ENCODE measurements at places on chromosomes 1 and 21.

DNA sequence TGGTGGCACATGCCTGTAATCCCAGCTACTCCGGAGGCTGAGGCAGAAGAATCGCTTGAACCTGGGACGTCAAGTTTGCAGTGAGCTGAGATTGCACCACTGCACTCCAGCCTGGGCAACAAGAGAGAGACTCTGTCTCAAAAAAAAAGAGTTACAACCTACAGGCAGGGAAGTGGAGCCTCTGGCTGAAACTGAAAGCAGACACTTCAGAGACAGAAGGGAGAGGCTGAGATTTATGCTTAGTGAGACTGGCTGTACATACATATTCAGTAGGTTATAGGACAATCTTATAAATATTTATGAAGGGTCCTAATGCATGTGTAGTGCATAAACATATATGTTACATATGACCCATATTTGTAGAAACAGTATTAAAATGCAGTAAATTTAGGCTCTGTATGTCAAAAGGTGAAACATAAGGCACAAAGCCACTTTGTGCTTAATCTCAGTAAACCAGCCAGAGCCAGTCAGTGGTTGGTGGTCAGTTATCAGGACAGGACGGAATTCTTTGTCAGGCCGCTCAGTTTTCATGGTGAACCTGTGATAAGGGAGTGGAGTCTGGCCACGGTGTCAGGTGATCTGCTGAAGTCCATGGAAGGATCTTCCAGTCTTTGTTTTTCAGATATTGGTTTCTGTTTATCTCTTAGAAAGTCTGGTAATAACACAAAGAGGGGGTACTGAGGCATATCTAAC lies 13.7 kb downstream of the RHEX start:
- no peak for DNase-seq

DNA sequence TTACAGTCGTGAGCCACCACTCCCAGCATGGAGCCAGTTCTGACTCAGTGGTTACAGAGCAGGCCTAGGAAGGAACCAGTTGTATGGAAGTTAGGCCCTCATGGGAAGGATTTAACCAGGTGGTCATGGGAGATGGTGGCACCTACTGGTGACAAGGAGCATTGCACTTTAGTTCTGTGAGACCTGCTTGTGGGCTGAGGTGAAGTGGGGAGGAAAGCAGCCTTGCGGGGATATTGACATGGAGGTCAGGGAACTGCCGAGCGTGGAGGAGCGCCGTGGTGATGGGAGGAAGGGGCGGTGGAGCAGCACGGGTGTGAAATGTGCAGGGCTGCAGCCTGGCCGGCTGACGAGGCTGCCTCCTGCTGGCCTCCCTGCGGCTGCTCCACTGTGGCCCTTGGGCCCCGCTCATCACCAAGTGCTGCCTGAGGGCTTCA lies 100.4 kb downstream of the GALNT2 start:
- DNase-seq, result peak; percentile 35

- no peak for DNase-seq
Measured at GRCh38 chr1:100164216-100164615, 13.8 kb downstream of the LRRC39 start.

GRCh38 chr1:61089741-61090140 lies 7.4 kb downstream of the NFIA start:
- DNase-seq, result no peak

DNA sequence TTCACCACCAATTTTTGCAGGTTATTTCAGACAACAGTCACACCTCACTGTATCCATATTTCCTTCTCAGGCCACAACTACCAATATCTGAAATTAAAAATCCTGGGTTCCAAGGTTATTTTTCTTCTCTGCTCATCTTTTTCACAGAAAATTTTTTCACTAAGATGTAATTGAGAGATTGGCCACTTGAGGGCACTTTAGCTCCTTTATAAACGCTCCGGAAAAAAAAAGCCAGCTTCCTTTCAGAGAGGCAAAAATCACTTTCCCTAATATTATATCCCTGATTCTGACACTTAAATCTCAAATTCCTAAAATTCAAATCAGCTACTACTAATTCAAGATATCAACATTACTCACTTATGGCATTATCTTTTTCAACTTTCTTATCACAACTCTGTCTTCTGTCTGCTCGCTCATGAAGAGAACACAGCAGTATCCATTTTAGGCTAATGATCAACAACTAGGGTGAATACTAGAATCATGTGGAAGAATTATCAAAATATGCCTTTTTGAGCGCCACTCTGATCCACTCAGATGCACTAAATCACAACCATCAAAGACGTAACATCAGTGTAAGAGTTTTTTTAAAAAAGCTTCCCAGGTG lies 101.4 kb upstream of the RGS1 start:
- DNase-seq, result peak; percentile 51

GRCh38 chr1:115288591-115289198 lies 49.4 kb downstream of the NGF start:
- no peak for DNase-seq

- no peak for DNase-seq
Measured at GRCh38 chr1:110786802-110787327, 86.1 kb upstream of the CD53 start.

DNA sequence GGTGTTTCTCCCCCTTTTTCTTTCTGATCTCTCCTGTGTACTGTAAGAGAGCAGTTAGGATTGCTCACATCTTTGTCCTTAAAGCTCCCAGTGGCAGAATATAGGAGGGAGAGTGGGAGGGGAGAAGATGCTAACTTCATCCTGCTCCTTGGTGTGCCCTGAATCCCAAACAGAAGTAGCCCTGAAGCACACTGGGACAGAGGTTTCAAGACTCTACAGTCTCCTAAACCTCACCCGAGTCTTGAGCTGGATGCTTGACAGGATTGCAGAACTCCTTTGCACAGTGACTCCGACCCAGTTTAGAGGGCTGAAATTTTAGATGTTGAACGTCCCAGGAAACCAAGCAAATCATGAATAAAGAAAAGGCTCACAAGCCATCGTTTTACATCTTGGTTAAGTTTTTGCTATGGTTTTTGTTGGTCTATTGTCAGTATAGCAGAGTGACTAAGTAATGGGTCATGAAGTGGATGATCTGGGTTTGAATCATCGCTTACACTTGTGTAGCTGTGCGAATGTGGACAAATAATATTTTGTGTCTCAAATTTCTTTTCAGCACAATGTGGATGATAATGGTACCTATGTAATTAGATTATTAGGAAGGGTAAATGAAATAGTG lies 37.5 kb downstream of the XCL2 start:
- DNase-seq, result peak; percentile 51

GRCh38 chr1:7490576-7490975 lies 280.5 kb upstream of the VAMP3 start:
- no peak for DNase-seq

DNA sequence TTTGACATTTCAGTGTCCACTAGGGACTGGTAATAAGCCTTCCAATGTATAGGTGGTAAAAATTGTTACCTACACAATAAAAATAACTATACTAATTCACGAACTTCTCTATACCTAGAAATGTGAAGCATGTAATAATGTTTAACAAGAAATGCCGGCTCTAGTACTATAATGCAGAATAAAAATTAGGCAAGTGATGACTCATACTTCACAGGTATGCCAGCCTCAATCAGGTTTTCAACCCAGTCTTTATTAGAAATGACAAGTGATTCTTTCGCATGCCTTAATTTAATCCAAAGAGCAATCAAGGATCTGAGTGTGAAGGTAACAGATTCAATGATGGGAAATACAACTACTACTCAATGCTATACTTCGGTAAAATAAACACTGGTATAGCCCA lies 134.9 kb downstream of the RERE start:
- DNase-seq, result no peak

DNA sequence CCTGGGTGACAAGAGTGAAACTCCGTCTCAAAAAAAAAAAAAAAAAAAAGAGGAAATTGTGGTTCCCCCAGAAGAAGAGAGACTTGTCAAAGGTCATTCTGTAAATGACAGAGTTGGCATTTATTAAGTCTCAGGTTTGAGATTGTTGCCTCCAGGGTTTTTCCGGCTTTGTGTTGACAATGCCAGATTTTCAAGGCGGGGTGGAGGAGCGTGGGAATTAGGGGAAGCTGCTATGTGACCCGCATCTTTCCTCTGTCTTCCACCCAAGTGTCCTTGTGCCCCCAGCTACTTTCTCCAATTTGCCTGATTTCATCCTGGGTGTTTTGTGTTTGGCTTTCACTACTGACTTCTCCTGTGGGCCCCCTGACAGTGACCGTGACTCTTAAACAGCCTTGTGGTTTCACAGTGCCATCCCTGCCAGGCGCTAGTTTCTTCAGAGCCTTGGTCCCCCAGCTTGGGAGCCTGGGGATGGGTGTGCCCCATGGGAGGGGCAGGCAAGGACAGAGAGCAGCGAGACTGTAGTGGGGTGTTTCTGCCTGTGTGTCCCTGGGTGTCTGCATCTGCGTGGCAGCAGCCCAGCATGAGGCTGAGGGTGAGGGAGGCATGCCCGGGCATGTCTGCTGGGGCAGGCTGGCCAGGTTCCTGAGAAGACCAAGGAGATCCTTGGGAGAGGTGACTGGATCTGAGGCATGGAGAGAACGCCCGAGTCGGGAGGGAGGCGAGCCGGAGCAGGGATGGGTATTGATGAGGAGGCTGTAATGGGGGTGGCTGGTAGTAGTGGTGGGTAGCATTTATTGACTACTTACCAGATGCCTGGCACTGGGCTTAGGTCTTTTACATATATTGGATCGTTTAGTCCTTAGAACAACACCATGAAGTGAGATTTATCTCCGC lies 46.3 kb downstream of the IER5 start:
- peak; percentile 10 for DNase-seq

- DNase-seq, result no peak
Measured at GRCh38 chr1:185491604-185492003, 174.6 kb upstream of the IVNS1ABP start.

- no peak for DNase-seq
Measured at GRCh38 chr1:37719572-37720195, 27.4 kb downstream of the CDCA8 start.

GRCh38 chr1:211628417-211628816 lies 47.0 kb downstream of the NEK2 start:
- DNase-seq, result no peak

GRCh38 chr1:12475530-12475934 lies 142.5 kb downstream of the DHRS3 start:
- DNase-seq, result no peak

DNA sequence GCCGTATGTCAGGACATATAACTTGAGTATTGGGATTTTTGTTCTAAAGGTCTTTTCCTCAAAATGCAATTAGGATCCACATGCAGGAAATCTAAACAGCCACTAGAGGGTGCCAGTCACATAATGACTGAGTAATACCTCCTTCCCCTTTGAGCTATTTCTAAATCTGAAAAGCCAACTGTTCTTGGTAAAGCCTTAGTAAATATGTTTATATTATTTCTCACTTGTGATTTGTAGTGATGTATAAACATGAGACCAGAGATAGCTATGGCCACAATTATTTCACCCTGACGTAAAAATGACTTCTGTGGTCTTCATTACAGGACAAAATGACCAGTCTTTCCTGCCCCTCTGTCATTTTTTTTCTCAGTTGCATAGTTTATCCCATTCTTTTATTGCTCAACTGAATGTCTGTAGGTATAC lies 41.0 kb upstream of the DR1 start:
- peak; percentile 20 for DNase-seq

- no peak for DNase-seq
Measured at GRCh38 chr1:82597649-82598048, 796.9 kb downstream of the ADGRL2 start.

- DNase-seq, result no peak
Measured at GRCh38 chr21:45866551-45866950, 115.0 kb upstream of the COL6A1 start.

DNA sequence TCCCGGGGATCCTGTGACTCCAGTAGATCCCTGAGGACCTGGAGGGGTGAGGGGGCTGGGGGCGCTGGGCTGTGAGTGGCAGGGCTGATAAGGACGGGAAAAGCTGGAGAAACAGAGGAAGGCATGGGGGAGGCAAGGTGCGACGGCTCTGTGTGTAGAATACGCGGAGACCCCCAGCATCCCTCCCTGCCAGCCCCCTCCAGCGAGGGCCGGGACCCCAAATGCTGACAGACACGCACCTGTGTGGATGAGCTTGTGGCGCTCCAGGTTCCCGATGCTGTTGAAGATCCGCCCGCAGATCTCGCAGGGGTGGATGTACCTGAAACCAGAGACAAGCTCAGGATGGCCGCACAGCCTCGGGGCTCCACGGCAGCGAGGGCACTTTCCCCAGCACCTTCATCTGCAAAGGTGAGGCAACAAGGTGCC lies 53.0 kb upstream of the RIPK4 start:
- DNase-seq, result no peak

DNA sequence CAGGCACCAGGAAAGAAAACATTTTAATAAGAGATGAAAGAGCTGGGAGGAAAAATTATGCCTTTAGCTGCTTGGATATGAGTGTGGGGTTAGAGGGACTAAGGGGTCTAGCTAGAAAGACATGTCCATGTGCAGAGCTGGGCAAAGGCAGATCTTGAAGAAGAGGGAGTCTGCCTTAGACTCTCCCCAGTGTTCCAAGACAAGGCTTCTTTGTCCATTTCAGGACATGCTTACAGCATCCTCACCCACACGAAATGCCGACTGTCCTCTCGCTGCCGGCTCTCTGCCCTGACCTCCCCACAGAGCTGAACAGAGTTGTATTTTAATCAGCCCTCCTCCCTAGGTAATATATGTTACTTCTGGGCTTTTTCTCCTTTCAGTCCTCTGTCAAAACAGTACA lies 100.7 kb upstream of the ATP1B1 start:
- DNase-seq, result no peak

DNA sequence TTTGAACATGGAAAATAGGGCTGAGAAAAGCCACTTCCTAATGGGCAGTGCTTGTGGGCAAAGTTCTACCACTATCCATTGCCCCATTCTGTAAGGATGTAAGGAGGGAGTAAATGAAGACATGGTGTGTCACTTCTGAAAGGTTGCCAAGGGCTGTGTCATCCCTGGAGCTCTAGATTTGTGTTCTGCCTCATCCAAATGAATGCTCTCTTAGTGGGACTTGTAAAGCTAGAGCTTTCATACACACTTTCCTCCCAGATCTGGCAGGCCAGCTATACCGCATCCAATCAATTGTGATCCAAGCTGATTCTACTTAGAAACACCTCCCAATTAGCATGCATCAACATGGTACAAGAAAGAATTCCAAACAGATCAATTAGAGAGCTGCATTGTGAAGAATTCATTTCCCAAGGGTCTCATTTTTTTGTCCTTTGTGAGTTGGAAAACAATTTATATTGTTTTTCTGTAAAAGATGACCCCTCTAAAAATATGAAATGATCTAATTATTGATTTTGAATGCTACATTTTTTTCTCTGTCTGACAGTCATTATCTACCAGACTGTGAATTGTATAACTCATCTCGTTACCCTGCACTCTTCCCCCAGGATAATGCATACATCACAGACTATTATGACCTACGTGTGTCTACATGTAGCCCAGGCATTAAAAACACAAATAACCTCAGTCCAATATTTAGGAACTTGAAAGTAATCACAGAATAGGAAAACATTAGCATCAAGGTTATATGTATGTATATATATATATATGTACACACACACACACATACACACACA lies 117.1 kb upstream of the DUSP10 start:
- peak; percentile 13 for DNase-seq

All from kidney glomerular epithelial cell (primary cell).